ENCODE measurements at places on chromosomes 2 and 18. TPM values are rescaled to one million over a fixed set of nuclear protein-coding genes. Genes with fewer than 3 reads are reported as not detected.

GRCh38 chr2:24822049-24822706 lies 29.0 kb downstream of the CENPO start:
- DNase-seq = no peak

DNA sequence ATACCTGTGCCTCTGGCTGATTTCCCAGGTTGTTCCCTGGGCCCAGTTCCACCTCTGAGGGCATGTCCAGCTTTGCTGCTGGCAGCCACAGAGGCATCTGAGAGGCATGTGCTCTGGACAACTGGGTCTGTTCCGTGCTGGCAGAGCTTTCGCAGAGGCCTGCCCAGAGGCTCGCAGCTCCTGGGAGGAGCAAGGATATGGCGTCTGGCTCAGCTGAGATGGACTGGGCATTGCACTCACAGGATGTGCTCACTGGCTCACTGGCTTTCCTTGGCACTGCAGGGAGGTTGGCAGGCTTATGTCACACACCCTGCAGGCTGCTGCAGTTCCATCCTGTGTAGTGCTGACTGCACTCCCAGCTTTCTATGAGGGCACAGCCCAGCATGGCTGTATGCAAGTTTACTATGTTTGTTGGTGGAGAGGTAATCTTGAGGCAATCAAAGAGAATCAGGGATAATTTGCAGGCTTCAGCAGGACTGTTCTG lies 172.3 kb downstream of the PRKCE start:
- peak; percentile 52 for DNase-seq

DNA sequence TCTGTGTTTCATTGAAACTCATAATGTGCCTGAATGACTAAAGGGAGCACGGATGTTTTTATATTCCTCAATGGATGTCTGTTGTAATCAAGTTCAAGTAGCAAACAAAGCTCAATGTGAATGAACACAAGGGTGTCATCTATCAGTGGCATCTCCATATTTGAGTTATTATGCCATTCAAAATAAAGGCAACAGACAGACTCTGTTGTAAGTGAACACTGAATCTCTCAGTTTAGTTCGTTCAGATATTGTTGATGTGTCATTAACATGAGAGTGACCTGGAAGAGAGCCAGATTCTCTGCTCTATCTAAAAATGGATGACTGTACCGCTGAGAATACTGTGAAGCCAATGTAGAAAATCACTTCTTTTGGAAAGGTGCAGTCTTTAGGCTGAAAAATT lies 118.7 kb downstream of the NUP35 start:
- DNase-seq = no peak

DNA sequence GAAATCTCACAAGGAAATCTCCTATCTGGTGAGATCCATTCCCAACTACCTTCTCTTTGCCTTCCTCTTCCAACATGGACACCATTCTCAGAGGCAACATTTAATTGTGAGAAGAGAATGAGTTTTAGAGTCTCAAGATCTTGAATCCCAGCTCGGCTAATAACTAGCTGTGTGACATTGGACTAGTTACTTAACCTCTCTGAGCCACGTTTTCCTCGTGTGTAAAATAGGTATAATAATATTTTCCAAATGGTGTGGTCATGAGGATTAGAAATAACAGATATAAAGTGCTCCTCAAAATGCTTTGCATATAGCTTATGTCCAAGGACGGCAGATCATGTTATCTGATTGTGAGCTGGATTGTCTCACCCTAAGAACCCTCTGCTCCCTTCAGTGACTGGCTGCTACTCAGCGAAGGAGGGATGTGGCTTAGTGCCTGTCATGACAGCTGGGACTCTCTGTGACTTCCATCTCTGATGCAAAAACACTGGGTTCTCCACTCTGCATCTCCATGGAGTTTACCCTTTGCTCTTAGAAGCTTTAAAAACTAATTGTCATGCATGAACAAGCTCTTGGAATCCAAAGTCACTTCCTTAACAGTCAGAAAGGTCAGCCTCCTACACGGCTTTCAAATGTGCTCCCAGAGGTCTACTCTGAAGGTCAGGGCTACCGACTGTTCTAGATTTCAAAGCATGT lies 38.4 kb upstream of the MRPL19 start:
- DNase-seq = no peak

Gene ARHGAP28
- total RNA-seq = 0.41 TPM
